ENCODE measurements at places on chromosomes 16 and 17. TPM values are rescaled to one million over a fixed set of nuclear protein-coding genes. Genes with fewer than 3 reads are reported as not detected.

DNA sequence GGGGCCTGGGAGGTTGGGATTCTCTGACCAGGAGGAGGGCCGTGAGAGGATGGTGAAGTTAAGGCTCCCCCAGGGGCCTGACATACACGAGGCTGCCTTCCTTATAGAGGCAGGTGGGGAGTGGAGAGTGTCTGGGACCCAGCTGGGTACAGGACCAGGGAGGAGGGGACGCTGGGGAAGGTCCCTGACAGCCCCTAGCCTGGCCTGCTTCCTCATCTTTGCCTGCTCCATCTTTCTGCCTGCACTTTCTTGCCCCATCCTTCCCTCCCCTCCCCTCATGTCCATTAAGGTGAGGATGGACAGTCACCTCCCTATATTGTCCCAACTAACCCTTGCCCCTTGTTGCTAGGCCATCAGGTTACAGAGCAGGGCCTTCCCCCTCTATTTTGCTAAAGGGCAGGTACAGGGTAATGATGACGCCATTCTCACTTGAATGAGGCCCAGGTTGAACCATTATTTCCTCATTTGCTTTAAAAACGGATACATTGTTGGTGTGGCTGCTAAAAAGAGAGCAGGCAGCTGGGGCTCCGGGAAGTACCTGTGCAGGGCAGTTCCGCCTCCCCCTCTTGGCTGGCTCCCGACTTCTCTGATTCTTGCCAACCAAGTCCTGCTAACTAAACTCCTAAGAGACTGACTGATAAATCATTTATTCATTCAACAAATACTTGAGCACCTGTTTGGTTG is 1.3 kb downstream of the C17orf99 start:
- peak; percentile 83 for DNase-seq

GRCh38 chr17:34997355-34997862 is 17.1 kb downstream of the LIG3 start:
- no peak for DNase-seq

DNA sequence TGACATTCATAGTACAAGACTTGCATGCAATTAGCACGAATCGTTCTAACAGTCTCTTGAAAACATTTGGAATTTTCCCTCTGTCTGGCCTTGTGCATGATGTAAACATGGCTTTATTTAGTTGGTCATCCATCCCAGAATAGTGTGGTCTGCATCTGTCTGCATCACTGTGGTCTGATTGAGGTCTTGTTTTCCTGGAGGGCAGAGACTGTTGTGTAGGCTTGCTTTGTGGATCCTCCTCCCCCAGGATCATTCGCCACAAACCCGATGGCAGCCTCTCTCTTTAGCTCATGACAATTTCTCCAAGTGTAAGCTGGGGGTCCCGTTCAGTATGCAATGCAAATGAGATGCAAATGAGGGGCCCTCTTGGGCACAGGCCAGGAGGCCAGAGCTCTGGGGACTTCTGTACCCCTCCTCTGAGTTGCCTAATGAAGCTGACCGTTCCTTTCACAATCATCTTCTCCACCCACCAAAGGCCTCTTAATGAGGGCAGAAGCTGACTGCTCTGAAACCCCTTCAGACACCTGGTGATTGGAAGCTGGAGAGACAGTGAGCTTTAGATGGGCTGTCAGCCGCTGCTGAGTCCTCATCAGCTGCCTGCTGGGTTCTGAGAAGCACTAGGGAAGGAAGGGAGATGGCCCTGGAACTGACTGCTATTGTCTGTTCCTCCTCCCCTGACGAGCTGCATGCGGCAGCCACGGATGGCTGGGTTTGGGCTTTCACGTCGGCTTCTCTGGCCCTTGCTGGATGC is 201.2 kb upstream of the CACNG3 start:
- DNase-seq = no peak

DNA sequence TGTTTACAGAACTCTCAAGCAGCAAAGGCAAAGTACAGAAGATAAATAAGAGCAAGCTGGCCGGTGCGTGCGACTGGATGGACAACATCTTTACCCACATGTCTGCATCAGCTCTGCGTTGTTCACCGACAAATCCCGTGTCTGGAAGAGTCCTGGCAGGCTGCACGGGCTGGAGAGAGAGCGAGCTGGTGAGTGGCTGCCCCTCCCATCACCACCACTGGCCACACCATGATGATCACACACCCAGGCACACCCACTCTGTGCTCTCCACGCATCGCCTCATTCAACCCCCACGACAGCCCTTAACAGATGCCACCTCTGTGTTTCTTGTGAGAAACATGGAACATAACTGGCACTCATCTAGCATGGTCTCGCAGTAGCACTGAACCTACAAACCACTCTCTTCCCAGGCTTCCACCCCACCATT is 59.2 kb downstream of the ANKRD11 start:
- DNase-seq = no peak

- no peak for DNase-seq
Observed at GRCh38 chr17:42010898-42011516, 6.2 kb downstream of the DNAJC7 start.

DNA sequence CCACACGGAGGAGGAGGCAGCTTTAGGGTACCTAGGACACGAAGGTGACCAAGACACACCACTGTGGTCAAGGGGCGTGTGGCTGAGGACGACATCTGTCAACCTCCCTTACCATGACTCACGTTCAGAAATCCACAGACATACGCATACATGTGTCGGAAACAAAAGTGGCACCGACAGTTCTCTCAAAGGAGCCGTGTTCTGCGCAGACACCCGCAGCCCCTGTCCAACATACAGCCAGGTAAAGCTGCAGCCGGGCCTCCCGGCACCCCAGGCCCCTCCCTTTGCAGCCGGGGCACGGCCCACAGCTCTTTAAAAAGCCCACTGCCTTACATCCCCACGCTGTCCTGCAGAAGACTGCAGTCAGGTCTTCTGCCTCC is 40.5 kb upstream of the KLHDC4 start:
- DNase-seq = no peak

- DNase-seq = peak; percentile 98
Observed at GRCh38 chr17:21042458-21043295, at the start of gene USP22. USP22 (minus strand) TSS chr17:21043011; CDS start chr17:21042835, 176 bp downstream.

GRCh38 chr16:89100601-89101302 is 7.1 kb downstream of the ACSF3 start:
- DNase-seq = peak; percentile 76

DNA sequence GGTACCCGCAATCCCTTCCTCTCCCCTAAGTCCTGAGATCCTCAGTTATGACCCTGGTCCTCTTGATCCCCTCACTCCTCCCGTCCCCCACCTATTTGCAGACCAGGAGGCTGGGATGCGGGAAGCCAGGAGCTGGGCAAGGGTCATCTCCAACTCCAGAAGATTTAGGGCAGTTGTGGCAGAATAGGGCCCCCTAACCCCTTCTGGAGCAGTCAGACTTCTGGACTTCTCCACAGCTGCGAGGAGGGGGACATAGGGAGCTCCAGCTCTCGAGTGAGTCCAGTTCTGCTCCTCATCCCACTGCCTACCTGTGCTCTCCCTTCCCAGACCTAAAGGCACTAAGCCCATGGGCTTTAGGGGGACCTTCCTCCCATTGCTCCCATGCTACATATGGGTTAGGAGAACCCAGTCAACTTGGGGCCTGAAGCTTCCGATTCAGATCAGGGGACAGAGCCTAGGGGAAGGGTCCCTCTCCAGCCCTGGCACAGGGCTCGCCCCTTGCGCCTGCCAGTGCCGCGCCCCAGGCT is 1.3 kb downstream of the WNK4 start:
- DNase-seq = no peak

DNA sequence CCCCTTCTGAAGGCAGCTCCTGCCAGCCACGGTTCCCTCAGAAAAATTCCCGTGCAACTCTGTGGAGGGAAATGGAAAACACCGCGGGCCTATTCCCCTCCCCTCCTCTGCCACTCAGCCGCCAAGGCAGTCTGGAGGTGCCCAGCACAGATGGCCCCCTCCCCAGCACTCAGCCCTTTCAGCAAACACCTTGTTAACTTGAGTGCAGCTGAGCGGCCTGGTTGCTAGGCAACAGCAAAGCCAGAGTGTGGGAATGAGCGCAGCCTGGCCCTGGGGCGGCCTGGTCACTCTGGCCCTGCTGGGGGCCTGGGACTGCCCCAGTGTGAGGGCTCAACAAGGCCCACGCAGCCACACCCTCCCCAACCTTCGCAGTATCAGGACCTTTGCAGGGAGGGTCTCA is 32.8 kb downstream of the CACNA1G start:
- peak; percentile 73 for DNase-seq

GRCh38 chr16:86379505-86379846 is 130.9 kb upstream of the FOXF1 start:
- no peak for DNase-seq

DNA sequence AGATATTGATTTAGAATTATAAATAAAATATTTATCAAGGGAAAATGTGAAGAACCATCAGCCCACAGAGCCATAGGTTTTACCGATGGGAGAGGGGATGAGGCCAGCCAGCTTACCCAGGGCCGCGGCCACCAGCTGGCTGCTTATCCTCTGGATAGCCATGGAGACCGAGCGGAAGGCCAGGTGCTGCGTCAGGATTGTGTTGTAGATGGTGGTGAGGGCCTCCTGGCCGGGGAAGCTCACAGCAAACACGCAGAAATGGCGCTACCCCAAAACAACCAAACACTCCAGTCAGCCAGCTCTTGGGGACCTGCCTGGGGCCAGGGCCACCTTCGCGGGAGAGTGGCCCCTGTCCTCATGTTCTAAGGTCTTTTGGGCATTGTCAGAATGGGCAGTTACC is 97.8 kb downstream of the DNAH17 start:
- DNase-seq = no peak

DNA sequence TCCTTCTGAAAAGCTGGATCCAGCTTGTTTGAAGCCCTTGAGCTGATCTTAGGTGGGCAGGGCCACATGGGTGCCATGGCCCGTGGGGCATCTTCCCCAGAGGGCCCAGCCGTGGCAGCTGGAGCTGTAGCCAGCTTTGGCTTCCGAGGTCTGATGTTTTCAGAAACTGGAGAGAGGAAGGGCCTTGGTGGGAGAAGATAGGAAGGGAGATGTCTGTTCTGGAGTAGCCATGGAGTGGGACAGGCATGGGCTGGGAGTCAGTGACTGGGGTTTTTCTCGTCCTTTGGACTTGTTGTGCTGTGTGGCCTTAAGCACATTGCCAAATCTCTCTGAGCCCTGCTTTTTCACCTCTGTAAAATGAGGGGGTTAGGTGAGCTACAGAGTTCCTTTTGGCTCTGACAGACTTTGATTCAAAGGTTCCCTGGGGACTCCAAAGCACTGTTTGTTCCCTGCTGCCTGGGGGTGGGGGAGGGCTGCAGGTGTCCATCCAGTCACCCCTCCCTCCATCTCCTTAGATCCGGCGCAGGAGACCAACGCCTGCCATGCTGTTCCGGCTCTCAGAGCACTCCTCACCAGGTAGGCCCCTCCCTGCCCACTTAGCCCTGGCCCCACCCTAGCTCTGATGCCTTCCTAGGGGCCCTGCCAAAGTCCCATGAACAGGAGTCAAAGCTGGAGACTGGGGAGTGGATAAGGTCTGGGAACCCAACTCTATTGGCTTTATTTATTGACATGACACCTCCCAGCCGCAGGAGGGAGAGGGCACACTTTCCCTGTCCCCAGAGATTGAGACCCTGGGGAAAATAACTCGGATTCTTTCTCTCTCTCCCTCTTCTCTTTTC is 2.1 kb downstream of the PPP1R1B start:
- DNase-seq = no peak

GRCh38 chr16:12627394-12627793 is 176.3 kb downstream of the CPPED1 start:
- no peak for DNase-seq

DNA sequence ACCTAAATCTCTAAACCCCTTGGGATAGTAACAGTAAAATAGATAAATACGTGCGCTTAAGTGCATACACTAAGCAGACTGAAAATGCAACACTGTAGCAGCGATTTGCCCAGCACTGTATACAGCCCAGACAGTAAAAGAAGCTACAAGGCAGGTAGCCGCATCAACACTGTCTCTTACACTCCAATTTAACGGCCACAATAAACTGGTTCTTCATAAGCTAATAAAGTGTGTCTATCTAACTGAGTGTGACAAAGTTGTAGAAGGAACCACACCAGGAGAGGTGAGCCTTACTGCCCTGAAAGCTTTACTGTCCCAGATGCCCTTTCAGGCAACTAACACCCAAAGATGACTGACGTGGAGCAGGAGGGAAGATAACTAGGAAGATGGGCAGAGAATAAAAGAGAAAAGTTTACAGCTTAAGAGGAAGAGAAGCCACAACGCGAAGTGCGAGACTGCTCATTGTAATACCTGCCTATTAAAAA is 847 bp downstream of the ZDHHC7 start:
- no peak for DNase-seq

GRCh38 chr16:12311877-12312276 is 335.3 kb downstream of the SNX29 start:
- no peak for DNase-seq

DNA sequence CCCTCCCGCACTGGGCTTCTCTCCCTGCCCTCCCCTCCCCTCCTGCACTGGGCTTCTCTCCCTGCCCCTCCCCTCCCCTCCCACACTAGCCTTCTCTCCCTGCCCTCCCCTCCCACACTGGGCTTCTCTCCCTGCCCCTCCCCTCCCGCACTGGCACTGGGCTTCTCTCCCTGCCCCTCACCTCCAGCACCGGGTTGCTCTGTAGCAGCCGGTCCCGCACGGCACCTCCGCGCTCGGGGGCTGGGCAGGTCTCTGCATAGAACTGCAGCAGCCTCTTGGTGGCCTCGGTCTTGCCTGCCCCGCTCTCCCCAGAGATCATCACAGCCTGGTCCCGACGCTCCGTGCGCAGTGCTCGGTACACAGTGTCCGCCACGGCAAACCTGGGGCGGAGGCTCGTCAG is 9.8 kb downstream of the MYO1C start:
- no peak for DNase-seq

- DNase-seq = no peak
Observed at GRCh38 chr17:65447823-65448222, 113.6 kb downstream of the AXIN2 start.

The PPP1R1B gene
- 17.8 TPM for total RNA-seq

The UNK gene
- total RNA-seq = 29.5 TPM

The CFAP97D1 gene
- total RNA-seq = not detected

The MAZ gene
- total RNA-seq = 201 TPM

The TBC1D3D gene
- not detected for total RNA-seq

The GNG13 gene
- not detected for total RNA-seq

The PRAC2 gene
- not detected for total RNA-seq

The DRC3 gene
- total RNA-seq = 46.2 TPM

The FOXN1 gene
- total RNA-seq = not detected

Data from upper lobe of left lung (tissue), 6 donors.